Right renal pelvis (tissue), 4 donors: ENCODE measurements at places on chromosomes 5 and 9.

GRCh38 chr5:113005454-113005853, 28.9 kb downstream of the DCP2 start:
- no peak for DNase-seq

GRCh38 chr5:157327771-157328170, 61.8 kb downstream of the CYFIP2 start:
- no peak for DNase-seq

DNA sequence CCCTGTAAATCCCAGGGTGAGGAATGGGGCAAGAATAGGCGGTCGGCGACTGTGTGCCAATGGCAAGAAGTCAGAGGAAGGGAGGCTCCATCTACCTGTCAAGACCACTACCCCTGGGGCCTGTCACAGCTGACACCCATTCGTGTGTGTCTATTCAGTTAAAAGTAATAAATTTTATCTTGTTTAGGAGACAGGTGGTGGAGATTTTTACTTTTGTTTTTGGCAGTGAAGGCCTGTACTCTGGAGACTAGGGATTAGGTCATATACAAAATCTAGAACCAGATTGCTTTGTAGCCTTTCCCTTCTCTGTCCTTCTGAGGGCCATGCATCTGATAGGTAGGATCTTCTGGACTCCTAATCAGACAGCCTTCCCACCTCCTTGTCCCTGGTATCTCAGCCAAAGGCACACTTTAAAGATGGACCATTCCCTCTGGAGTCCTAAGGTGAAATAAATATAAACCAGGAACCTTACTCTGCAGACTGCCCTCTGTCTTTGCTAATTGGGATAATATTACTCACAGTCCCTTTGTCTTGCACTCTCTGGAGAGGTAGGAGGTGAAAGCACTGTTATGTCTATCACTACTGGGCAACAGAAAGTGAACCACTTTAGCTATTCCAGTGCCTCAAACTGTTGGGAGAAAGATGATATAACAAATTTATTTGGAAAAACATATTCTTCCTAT, 213.2 kb upstream of the ACTBL2 start:
- DNase-seq, result no peak

DNA sequence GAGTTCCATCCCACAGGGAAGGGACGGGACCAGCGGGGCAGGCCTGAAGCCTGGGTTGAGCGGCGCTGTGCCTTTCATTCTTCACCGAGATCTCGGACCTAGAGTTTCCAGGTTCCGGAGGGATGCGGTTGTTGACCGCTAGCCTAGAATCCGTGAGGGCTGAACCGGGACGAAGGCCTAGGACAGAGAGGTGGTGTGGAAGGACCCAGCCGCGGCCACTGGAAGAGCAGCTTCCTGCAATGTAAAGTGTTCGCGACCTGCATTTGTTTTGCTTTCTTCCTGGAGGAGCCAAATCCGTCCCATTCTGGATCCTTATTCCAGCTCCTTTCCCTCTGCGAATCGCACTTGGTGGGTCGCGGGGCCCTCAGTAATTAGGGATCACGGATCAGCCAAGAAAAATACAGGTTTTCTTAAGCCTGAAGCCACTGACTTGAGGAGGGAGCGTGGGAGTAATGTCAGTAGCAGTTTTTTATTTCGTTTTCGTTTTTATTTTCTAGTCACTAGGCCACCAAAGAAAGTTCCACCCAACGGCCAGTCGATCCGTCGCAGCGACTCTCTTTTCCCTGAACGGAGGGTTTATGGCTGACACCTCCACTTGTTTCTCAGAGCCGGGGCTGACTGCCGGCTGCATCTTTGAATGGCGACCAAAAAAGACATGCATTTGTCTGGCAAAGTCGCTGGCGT, 48.6 kb downstream of the ANXA2R start:
- no peak for DNase-seq

DNA sequence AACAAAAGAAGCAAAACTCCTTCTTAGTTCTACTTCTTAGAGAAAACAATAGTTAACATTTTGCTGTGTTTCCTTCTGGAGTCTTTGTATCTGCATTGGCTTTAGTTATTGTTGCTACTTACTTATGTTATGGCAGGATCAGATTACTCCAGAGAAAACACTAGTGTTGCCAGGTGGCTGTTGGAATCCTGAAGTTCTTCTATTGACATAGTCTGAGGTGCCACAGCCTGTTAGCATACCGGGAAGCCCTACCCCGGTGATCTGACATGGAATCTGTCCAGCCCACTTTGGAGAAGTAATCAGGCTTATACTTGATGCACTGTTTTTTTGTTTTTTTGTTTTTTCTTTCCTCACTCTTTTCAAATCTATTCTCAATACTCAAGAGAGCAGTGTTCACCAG, 68.5 kb upstream of the CEP78 start:
- no peak for DNase-seq
